ENCODE measurements at places on chromosomes 2 and 18. TPM values are rescaled to one million over a fixed set of nuclear protein-coding genes. Genes with fewer than 3 reads are reported as not detected.

Gene PJVK
- polyA plus RNA-seq: 13.9 TPM

Gene KLHL14
- polyA plus RNA-seq: 27.4 TPM

Gene ONECUT2
- 0.12 TPM for polyA plus RNA-seq

- no peak for DNase-seq
Measured at GRCh38 chr2:196967116-196967515, 40.6 kb upstream of the PGAP1 start.

DNA sequence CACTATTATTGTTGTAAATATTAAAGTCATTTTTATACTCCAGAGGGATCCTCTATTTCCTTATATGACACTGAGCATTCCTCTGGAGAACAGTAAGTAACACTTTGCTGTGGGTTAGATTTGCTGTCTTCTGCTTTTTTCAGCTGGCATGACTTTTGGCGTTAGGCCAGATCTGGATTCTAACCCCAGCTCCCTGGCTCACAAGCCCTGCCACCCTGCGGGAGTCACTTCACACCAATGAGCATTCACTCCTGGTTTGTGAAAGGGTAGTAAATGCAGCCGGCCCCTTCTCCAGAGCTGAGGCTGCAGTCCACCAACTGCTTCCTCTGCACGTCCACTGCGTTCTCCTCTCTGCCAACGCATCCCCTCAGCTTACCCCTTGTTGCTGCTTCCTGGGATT, 373.8 kb upstream of the RAB6C start:
- no peak for DNase-seq

Gene DNAH7
- 9.7 TPM for polyA plus RNA-seq

DNA sequence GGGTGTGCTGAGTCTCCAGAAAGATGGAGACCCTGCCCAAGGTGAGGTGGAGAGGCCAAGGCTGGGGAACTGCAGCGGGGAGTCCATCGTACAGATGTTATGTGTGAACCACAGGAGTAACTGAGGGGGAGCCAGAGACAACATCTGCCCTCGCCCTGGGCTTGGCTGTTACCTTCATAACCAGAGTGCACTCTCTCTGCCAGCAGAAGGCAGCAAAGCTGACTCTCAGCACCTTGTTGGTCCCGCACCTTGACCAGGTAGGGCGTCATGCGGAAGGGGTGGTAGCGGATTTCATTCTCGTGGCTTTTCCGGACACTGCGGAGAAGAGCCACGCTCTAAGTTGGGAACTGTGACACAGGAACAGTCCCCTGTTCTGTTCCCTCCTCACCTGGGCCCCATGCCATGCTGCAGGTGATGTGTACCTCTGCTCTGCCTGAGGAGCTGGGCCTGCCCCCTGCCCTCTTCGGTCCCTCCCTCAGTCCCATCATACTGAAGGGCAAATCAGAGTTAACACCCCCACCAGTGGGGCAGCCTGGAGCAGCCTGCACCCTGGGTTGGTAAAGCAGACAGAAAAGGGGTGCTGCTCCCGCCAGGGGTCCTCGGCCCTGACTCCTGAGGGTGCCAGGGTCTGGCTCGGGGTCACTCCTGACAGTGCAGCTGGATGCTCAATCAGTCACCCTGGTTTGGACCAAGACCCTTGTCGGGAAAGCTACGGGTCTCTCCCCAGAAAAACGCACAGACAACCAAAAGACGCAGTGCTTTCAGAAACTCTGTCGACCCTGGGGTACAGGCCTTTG, 20.3 kb downstream of the PER2 start:
- no peak for DNase-seq

- DNase-seq: no peak
Measured at GRCh38 chr2:11008773-11009172, 97.0 kb downstream of the KCNF1 start.

All from renal cortex interstitium (tissue), 15 donors.